MG63 (cell line): ENCODE measurements at places on chromosomes 7 and 10. TPM values are rescaled to one million over a fixed set of nuclear protein-coding genes. Genes with fewer than 3 reads are reported as not detected.

- DNase-seq: no peak
These were observed 30.6 kb upstream of the RHOBTB1 start for GRCh38 chr10:60974463-60975149.

GRCh38 chr10:50279489-50279888 is 28.2 kb upstream of the ASAH2 start:
- DNase-seq: no peak

DNA sequence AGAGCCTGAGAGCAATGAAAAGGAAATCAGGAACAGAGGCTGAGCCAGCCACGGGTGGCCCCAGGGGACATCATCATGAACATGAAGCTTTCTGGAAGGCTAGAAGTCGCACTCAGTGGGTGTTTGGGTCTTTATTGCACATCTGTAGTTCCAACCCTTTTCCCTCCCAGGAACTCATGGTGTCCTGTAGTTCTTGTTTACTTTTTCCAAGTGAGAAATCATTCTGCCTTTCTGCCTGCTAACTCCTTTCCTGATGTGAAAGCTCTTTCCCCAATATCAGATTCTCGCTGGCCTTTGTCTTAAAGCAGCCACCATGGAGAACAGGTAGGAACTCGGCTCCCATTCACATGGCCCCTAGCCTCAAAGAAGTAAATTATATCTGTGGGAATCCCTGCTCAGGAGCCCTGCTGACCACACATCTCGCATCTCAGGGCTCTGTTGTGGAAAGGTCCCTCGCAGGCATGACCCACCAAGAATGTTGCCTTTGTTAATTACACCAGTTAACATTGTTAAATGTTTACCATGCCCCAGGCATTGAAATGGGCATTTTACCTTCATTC is 542.7 kb downstream of the TNS3 start:
- DNase-seq: no peak

DNA sequence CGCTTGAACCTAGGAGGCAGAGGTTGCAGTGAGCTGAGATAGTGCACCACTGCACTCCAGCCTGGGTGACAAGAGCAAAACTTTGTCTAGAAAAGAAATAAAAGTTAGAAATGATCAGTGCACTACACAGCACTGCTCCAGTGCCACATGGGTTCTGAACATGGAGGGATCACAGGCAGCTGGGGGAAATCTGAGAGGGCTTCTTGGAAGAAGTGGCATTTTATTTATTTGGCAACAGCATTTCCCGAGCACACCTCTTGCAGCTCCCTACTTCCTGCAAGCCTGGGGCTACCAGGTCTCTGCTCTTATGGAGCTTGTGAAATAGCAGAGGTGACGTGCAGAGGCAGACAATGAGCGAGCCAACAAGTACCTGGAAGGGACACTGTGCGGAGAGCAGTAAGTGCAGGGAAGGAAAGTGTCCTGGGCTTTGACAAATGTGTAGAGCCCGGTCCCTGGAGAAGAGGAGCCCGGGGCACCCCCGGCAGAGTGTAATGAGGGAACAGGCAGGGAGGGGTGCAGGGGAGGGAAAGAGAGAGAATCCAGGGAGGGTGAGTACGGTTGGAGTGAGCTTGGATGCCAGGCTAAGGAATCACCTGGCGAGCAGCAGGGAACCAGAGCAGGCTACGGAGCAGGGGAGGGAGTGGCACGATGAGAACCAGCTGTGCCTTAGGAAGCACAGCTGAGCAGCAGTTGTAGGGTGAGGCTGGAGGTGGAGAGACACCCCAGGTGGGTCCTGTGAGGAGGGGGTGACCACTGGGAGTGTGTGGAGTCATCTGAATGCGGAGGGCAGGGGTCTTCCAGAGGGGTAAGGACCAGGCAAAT is 104.6 kb upstream of the CTBP2 start:
- no peak for DNase-seq

- DNase-seq: no peak
These were observed 40.5 kb upstream of the PRKAR1B start for GRCh38 chr7:767580-767940.

- DNase-seq: no peak
These were observed 252.3 kb downstream of the SNX10 start for GRCh38 chr7:26543951-26544350.

- DNase-seq: peak; percentile 95
These were observed 53.9 kb upstream of the CREB5 start for GRCh38 chr7:28358423-28358868.

- DNase-seq: no peak
These were observed 85.8 kb upstream of the PITRM1 start for GRCh38 chr10:3258394-3258793.

DNA sequence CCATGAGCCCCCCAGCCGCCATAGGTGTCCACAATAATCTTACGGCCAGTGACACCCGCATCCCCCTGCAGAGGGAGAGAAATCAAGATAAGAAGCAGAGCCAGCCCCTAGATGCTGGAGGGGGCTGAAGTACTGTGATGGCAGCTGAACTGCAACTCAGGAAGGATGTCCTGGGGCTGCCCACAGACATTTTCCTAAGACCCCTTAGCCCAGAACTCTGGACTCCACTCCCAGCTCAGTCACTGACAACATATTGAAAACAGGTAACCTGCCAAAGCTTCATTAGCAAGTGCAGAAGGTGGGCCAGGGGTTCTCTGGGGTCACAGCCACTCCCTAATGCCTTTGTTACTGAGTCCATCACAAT is 14.3 kb downstream of the MAT1A start:
- no peak for DNase-seq

GRCh38 chr7:105651798-105652197 is 70.5 kb upstream of the EFCAB10 start:
- no peak for DNase-seq

GRCh38 chr10:62116896-62117295 is 151.7 kb downstream of the RTKN2 start:
- no peak for DNase-seq

DNA sequence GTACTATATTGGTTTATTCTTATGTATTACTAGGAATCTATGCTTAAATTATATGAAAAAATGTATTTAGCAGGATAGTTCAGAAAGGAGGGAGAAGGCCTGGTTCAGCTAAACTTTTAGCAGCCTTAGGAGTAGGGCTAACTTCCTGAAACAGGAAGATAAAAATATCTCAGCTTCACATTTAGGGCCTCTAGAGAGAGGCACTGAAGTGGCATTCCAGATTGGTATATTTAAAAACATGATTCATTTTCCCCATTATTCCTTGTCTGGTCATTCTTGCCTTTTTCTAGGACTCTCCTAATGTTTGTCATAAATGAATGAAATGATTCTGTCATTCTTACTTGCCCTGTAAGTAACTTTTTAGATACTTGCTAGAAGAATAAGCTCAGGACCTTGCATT is 63.0 kb upstream of the CYP26C1 start:
- no peak for DNase-seq

DNA sequence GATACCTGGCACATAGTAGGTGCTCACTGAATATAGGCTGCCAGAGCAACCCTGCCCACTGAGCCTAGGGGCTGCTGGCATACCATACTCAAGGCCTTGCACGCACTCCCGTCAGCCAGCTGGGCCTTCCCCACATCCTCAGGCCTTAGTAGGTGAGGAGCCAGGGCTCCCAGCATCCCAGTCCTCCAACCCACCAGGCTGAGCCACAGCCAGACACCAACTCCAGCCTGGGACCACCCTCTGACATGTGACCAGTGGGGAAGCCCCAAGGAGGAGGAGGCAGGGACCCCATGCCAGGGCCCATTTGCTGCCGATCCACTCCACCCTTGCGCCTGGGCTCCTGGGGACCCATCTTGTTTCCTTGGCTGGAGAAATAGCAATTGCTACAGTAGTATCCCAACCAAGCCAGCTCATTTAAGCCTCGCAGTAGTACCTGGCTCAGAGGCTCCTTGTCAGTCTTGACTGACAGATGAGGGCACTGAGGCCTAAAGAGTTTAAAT is 11.4 kb downstream of the SLIT1 start:
- DNase-seq: no peak

GRCh38 chr7:108408296-108408991 is 47.8 kb downstream of the NRCAM start:
- DNase-seq: peak; percentile 9

DNA sequence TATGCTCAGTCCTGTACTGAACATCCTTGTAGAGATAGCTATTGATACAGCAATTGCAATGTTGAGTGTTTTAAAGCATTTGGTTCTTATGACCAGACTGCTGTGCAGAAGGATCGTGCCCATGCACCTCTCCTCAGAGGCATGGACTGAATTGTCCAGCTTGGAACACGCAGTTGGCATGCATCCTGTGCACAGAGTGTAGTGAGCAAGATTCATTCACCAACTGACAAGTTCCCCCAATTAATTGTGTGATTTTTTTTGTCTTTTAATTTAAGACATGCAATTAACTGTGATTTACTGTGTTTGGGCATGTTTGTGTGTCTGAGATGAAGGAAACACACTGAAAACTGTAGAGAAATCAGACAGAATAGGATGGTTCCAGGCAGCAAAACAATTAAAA is 323.7 kb downstream of the CDK14 start:
- DNase-seq: no peak

DNA sequence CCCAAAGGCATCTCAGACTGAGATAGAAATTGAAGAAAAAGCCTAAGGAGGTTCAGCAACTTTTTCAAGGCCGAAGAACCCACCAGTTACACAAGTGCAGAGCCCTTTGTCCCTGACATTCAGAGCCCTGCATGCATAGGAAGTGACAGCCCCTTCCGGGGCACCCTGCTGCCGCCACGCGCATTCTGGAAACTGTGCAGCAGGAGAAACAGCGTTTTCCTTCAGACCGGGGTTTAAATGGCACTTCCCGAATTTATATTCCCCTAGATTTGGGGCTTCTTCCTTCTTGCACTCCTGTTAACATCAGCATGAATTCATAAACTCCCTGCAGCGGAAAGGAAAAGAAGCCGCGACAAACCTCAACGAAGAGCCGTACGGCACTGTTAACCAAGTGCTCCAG is 190.5 kb upstream of the C7orf33 start:
- no peak for DNase-seq

DNA sequence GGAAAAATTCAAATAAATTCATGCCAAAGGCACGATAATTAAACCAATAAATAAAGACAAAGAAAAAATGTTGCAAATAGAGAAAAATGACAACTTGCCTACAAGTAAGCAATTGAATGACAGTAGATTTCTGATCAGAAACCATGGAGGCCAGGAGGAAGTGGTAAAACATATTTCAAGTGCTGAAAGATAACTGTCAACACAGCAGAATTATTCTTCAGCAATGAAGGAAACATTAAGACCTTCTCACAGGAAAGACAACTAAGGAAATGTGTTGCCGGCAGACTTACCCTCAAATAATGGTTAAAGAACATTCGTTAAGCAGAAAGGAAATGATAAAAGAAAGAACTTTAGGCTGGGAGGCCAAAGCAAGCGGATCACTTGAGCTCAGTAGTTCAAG is 30.4 kb downstream of the RUNDC3B start:
- no peak for DNase-seq

- DNase-seq: no peak
These were observed 189.3 kb downstream of the ZMYND11 start for GRCh38 chr10:324593-324992.

DNA sequence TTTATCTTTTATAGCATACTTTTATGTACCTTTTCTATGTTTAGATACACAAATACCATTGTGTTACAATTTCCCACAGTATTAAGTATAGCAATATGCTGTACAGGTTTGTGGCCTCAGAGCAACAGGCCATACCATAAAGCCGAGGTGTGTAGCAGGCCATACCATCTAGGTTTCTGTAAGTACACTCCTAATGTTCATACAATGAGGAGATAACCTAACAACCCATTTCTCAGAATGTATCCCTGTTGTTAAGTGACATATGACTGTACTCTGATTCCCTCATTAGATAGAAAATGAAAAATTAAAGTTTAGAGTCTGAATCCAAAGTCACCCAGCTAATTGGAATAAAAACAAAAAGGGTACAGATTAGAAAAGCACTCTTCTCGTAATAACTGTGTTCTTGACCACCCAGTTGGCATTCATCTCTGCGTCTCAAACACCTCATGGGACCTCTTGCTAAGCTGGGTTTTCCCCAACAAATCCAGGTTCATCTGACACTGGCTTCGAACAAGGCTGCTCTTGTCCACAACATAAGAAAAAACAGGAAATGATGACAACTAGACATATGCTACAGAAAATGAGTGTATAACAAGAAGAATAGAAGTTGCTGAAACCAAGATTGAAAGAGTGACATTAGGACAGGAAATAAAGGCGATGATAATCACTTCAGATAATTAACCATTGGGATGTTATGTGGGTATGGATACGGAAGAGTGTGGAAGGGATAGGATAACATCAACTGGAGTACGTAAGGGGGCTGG is 1.4 kb downstream of the NDUFB8 start:
- DNase-seq: no peak

GRCh38 chr10:18293536-18294510 is 153.6 kb downstream of the CACNB2 start:
- no peak for DNase-seq

DNA sequence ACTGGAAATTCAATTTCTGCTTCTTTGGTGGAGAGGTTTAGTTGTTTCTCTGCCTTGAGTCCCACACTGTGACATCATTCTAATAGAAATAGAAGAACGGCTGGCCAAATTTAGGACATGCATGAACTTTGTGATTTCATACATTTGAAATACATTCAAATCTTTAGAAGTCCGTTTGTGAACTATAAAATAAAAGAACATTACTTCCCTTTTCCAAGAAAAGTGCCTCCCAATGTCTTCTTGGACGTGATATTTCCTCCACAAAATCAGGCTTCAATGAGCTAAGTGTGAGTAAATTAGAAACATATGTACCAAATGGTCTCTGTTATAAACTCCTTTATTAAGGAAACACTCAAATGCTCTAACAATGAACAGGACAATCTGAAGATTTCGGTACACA is 314.5 kb upstream of the AKR1E2 start:
- no peak for DNase-seq

Gene FANK1
- total RNA-seq: not detected in 2 replicates

Gene FGFBP3
- not detected in 2 replicates for total RNA-seq

Gene CC2D2B
- 0.46 TPM in 1 of 2 replicates, not detected in the other for total RNA-seq

Gene LRRC18
- total RNA-seq: not detected in 2 replicates

Gene FAM131B
- total RNA-seq: 0.63 and 0.84 TPM in 2 replicates

Gene BUB3
- 164 and 222 TPM in 2 replicates for total RNA-seq

Gene TSPAN13
- total RNA-seq: 1.2 and 5.0 TPM in 2 replicates

Gene APBB1IP
- not detected in 2 replicates for total RNA-seq

Gene NPFFR1
- total RNA-seq: not detected in 2 replicates

Gene KLF6
- total RNA-seq: 38.8 and 40.4 TPM in 2 replicates

Gene LGI1
- total RNA-seq: not detected in 2 replicates

Gene CPA5
- total RNA-seq: 0.13 TPM in 1 of 2 replicates, not detected in the other
